Mesothelial cell of epicardium (in vitro differentiated cells): ENCODE measurements at places on chromosomes 5 and 9.
A peak's percentile ranks its signal among the peaks of the same experiment; 100 is the strongest.

GRCh38 chr9:117400171-117400570, 14.7 kb downstream of the ASTN2 start:
- H3K4me3 ChIP-seq = peak overlapping the region; percentile 21
- DNase-seq = no peak
- peaks cover 4% of the 10 kb centered on the region for H3K27me3 ChIP-seq
- peaks cover 36% of the 10 kb centered on the region for H3K4me1 ChIP-seq
- H3K36me3 ChIP-seq = no peaks in the 10 kb centered on the region
- peak overlapping the region; percentile 28 for H3K27ac ChIP-seq

DNA sequence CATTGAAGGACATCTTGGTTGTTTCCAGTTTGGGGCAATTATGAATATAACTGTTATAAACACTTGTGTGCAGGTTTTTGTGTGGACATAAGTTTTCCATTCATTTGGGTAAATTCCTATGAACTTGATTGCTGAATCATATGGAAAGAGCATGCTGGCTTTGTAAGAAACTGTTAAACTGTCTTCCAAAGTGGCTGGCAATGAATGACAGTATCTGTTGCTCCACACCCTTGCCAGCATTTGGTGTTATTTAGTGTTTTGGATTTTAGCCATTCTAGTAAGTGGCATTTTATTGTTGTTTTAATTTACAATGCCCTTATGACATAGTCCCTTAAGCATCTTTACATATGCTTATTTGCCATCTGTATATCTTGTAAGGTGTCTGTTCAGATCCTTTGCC, 29.8 kb upstream of the UGT3A2 start:
- no peaks in the 10 kb centered on the region for H3K4me1 ChIP-seq
- no peak overlapping the region for H3K4me3 ChIP-seq
- no peak overlapping the region for H3K27ac ChIP-seq
- DNase-seq = no peak
- H3K36me3 ChIP-seq = peaks cover 1% of the 10 kb centered on the region
- H3K27me3 ChIP-seq = peaks cover 2% of the 10 kb centered on the region

GRCh38 chr5:151178777-151179488, 21.4 kb upstream of the ANXA6 start:
- no peaks in the 10 kb centered on the region for H3K36me3 ChIP-seq
- peaks cover 3% of the 10 kb centered on the region for H3K27me3 ChIP-seq
- H3K4me1 ChIP-seq = peaks cover 8% of the 10 kb centered on the region
- H3K27ac ChIP-seq = no peak overlapping the region

GRCh38 chr9:94928691-94929368, 202.3 kb downstream of the AOPEP start:
- peaks cover 51% of the 10 kb centered on the region for H3K4me1 ChIP-seq
- H3K4me3 ChIP-seq = no peak overlapping the region
- no peak for DNase-seq

DNA sequence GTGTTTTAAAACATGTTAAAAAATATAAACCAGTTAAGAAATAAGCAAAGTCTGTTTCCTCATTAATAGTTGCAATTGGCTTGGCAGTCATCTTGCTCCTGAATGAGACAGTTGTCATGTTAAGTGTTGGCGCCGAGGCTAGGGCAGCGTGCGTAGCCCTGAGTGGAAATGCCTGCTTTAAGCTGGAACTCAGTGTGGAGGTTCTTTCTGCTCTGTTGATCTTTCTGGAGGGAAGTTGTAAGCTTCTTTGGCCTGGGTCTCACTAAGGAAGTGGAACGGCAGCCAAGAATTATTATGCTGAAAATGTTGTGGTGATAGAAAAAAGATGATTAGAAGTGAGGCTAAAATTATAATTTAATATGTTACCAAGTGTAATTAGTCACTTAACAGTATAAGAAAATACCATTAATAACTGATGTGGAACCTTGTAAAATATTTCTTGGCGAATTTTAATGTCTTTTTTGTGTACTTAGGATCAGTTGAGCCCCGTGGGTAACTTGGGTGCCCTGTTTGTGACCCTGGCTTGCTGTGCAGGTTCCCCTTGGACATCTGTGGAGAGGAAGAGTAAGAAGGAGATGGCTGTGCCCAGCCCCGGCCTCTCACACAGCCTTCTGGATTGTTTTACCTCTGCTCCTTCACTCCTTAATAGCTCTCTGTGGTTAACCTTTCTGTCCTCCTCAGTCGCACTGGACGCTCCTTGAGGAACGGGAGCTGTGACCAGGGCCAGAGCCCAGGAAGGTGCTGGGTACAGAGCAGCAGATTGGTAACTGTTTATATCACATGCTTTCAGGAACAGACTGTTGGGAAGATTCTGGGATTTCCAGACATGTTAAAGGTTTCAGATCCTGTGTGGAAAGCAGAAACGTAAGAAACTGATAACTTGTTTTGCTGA, 31.0 kb downstream of the PCBD2 start:
- no peak overlapping the region for H3K4me3 ChIP-seq
- H3K4me1 ChIP-seq = peaks cover 10% of the 10 kb centered on the region
- no peak for DNase-seq
- H3K36me3 ChIP-seq = peaks cover 7% of the 10 kb centered on the region
- H3K27ac ChIP-seq = peak overlapping the region; percentile 73
- H3K27me3 ChIP-seq = no peaks in the 10 kb centered on the region
